ENCODE measurements at places on chromosomes 7 and 10.

DNA sequence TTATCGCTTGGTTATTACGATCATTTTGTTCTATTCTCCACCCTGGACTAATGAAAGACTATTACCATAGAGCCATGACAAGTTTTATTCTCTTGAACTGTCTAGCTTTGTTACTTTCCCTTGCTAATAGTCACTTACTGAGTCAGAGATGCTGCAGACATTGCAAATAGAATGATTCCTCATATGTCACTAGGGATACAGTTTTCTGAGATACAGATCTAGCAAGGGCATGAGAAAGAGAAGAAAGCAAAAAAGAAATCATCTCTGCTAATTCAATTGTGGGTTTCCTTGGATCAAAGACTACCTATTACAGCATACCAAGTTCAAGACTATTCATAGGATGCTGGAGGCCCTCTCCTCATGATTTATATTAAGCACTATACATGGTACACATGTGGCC, 204.3 kb downstream of the MBL2 start:
- peak; percentile 34 for DNase-seq

DNA sequence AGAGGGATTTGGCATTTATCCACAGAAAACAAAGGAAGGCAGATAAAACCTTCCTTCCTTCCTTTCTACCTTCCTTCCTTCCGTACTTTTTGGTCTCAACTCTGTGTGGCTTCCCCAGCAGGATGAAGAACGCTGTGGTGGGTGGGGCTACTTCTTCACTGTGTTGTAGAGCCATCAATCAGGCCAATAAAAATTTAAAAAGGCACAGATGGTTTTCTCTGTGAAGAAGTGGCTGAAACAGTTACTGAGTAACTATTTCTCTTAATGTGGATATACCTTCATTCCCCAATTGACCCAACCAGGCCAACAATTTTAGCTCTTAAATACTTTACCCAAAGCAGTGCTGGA, 75.8 kb downstream of the ZNF92 start:
- DNase-seq, result no peak

GRCh38 chr10:58653139-58653538, 140.5 kb downstream of the BICC1 start:
- peak; percentile 88 for DNase-seq

- DNase-seq, result peak; percentile 62
Observed at GRCh38 chr7:33965183-33965744, 59.9 kb downstream of the BMPER start.

DNA sequence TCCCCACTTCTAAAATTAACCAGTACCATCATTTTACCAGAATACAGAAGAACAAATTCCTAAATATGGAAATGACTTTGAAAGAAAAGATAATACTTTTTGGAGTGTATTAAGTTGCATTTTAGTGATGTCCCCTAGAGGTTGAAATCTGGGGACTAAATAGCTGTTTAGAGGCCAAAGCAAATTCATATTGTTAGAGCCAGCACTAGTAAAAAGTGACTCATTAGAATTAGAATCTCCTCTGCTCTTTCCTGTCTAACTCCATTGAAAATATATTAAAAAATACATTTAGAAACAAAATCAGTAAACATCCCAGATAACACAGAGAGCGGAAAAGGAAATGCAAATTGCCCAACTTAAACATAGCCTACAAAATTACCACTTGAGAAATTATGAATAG, 1189.6 kb upstream of the C7orf33 start:
- DNase-seq, result no peak

DNA sequence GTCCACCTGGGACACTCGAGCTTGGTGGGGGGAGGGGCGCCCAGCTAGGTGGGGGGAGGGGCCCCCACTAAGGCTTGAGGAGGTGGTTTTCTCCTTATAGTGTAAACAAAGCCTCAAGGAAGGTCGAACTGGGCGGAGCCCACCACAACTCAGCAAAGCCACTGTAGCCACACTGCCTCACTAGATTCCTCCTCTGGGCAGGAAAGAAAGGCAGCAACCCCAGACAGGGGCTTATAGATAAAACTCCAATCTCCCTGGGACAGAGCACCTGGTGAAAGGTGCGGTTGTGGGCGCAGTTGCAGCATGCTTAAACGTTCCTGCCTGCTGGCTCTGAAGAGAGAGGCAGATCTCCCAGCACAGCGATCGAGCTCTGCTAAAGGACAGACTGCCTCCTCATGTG, 133.1 kb downstream of the SNX13 start:
- no peak for DNase-seq

DNA sequence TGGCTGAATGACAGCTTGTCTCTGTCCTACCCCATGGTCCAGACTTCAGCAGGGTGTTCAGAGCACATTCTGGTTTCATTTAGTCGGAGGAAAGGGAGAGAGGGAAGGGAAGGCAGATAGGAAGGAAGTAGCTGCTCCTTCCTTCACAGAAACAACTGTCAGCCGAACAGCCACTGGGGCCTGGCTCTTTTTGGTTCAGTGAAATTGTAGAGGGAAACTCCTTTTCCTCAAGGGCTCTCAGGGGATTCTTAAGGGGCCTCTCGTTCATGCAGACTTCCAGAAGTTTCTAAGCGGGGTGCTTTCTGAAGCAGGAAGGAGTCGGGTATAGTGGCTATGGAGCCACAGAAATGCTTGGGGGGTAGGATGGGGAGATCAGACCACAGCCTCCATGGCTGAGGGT, 56.4 kb downstream of the TLL2 start:
- no peak for DNase-seq

GRCh38 chr7:155701972-155702544, 57.6 kb downstream of the RBM33 start:
- DNase-seq, result no peak

- no peak for DNase-seq
Observed at GRCh38 chr10:71230656-71231025, 18.3 kb downstream of the UNC5B start.

- peak; percentile 81 for DNase-seq
Observed at GRCh38 chr7:152136686-152137085, 111.2 kb downstream of the GALNT11 start.

- no peak for DNase-seq
Observed at GRCh38 chr7:143360788-143361551, 1.5 kb downstream of the FAM131B start.

GRCh38 chr7:86978808-86979506, 80.5 kb downstream of the ELAPOR2 start:
- DNase-seq, result no peak

DNA sequence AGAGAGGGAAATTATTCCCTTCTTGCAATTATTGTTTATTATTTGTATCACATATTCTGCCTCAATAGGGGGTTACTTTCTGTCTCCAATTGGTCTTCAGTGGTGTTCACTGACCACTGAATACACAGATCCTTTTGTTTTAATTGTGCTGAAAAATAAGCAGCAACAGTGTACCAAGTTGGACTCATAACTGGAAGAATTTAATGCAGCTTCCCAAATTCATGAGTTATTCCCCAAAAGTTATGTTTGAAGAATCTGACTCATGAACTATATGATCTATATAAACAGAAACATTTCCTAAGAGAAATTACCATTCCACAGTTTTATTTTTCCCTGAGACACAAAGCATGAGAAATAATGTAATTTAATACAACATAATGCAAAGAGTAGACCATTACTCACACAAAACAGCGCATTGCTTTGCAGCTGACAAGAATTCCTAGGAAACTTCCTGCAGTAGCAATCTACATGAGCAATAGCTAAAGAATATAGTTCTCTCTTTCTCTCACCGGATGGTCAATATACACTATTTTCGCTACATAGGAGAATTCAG, 479.2 kb downstream of the HTR7 start:
- DNase-seq, result peak; percentile 92

- DNase-seq, result peak; percentile 79
Observed at GRCh38 chr7:107372298-107372697, 97.6 kb upstream of the GPR22 start.

DNA sequence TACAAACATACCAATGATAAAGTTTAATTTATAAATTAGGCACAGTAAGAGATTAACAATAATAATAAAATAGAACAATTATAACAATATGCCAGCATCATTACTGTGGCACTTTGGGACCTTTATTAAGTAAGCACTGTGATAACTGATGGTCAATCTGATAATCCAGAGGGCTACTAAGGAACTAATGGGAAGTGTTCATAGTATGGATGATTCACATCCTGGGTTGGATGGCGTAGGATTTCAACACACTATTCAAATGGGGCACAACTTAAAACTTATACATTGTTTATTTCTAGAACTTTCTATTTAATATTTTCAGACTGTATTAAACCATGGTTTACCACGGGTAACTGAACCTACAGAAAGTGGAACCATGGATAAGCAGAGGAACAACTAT, 90.8 kb downstream of the KIF20B start:
- DNase-seq, result no peak

GRCh38 chr7:16851829-16852228, 30.0 kb downstream of the AGR3 start:
- no peak for DNase-seq

- DNase-seq, result peak; percentile 77
Observed at GRCh38 chr7:113710310-113711096, 208.3 kb downstream of the PPP1R3A start.

DNA sequence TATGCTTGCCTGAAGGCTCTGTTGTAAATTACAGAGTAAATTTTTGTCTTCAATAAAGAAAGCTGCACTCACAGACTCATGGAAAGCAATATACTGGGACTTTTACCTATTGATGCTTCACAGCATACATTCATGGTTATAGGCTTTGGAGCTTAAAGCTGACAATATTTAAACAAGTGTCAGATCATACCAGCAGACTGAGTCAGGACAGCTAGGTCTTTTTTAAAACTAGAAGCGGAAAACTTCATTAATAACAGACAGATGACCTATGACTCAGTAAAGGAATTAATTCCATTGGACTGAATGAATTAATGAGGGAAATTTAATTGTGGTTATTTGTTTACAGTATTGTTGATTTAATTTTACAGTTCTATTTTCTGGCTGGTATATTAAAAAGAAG, 165.8 kb upstream of the DGKB start:
- DNase-seq, result peak; percentile 27

GRCh38 chr7:134789967-134790685, 10.7 kb downstream of the CALD1 start:
- peak; percentile 79 for DNase-seq

- no peak for DNase-seq
Observed at GRCh38 chr10:62396864-62397263, 22.7 kb downstream of the ZNF365 start.

DNA sequence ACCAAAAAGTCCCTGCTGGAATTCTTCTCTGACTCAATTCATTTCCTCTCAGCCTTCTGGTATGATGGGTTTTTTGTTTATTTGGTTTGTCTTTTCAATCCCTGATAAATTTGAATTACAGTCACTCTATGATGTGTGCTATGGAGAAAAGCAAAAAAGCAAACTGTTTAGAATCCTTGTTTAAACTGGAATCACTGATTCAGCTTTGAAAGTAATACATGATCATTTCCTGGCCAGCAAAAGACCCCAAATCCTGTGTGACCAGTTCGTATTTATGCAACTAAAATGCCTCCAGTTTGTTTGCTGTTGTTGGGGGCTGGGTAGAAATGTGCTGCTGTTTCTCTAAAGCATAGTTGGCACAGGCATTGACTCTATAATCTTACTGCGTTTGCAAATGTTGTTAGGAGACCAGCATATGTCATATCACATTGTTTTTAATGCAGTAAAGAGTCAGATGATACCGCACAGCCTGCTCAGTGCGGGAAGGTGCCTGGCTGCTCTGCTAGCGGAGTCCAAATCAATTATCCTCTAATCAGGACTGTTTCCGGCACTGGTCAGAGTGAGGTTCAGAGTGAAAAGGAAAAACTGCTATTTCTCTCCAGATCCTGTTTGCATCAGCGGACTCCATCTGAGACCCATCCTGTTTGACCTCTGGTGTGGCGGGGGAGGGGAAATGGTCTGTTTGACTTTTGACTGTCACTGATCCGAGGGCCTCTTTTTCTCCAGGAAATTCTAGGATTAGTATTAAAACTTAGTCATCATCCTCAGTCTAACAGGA, 40.6 kb upstream of the ADD3 start:
- peak; percentile 85 for DNase-seq

GRCh38 chr10:77899080-77899477, 27.5 kb downstream of the DLG5 start:
- DNase-seq, result peak; percentile 74

DNA sequence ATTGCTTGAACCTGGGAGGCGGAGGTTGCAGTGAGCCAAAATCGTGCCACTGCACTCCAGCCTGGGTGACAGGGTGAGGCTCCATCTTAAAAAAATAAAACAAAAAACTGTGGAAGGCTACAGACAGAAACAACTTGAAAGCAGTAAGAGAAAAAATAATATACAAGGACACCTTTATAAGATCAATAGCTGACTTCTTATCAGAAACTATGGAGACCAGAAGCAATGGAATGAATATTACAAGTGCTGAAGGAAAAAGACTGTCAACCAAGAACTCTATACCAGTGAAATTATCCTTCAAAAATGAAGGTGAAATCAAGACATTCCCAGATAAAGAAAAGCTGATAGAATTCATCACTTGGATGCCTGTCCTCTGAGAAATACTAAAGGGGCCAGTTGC, 49.0 kb downstream of the RBAK start:
- DNase-seq, result no peak

GRCh38 chr10:13536674-13537366, 8.0 kb upstream of the BEND7 start:
- peak; percentile 54 for DNase-seq

DNA sequence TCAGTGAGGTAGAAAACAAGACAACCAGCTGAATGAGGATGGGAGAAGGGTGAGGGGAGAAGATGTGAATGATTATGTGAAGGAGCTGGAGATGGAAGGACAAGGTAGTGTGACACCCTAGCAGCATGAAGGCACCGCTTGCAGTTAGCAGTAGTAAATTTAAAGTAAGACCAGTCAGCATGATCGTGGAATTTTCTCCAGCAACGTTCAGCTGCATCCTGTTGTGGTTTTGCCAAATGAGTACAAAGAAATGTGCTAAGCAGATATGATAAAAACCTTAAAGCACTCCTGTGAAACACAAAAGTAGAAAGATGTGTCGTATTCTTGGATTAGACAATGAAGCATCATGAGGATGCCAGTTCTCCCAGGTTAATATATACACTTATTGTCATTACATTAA, 34.1 kb upstream of the IFRD1 start:
- peak; percentile 23 for DNase-seq

- no peak for DNase-seq
Observed at GRCh38 chr10:124420254-124420653, 1.5 kb upstream of the OAT start.

GRCh38 chr7:41193738-41194282, 509.1 kb downstream of the INHBA start:
- no peak for DNase-seq

DNA sequence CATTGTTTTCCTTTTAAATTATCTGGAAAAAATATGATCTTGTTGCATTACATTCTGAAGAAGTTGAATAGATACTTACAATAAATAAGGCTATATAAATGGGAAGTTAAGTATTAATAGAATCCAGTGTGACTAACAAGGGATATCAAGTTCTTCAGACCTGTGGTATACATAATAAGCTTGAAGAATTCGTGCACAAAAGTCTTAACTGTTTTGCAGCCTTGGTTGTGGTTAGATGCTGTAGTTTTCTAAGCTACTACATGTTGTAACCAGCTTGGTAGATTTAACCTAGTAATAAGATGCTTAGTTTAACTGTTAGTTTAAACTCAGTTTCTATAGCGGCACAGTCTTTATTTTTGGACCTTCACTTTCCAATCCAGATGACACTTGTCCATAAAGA, 106.2 kb upstream of the GLCCI1 start:
- DNase-seq, result no peak

GRCh38 chr7:133275446-133276095, 22.7 kb downstream of the EXOC4 start:
- peak; percentile 50 for DNase-seq

- no peak for DNase-seq
Observed at GRCh38 chr7:115973406-115973805, 57.2 kb downstream of the TFEC start.
